Stimulated activated CD4-positive, alpha-beta T cell treated with anti-CD3 and anti-CD28 coated beads, Interleukin-1b, Interleukin-23, amount 100 ng/mL, for 48 hours (primary cell): ENCODE measurements at places on chromosomes 1 and 21.

DNA sequence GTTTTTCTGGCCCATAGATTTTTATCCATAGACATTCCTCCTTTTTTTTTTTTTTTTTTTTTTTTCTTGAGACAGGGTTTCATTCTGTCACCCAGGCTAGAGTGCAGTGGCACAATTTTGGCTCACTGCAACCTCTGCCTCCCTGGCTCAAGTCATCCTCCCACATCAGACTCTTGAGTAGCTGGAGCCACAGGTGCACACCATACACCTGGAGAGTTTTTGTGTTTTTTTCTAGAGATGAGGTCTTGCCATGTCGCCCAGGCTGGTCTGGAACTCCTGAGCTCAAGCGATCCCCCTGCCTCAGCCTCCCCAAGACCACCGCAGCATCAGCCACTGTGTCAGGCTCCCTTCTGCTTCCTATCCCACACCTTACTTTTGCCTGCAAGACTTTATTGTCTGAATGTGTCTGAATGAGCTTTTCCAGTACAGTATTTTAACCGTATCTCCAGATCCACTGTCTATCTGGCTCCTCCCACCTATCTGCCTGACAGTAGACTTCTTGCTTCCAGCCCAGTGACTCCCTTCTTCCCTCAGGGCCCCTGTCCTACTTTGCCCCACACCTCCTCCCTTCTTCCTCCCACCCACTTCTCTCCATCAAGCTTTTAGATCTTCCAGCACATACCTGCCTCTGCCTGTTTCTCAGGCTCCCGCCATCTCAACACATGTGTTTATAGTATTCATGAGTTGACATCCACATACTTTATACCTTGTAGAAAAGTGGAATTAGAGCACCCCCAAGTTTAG lies 6.1 kb downstream of the C1orf21 start:
- no peak for DNase-seq

GRCh38 chr1:59686574-59686973 lies 128.2 kb upstream of the HOOK1 start:
- DNase-seq, result no peak

- no peak for DNase-seq
Observed at GRCh38 chr1:208176649-208177048, 67.5 kb downstream of the PLXNA2 start.

DNA sequence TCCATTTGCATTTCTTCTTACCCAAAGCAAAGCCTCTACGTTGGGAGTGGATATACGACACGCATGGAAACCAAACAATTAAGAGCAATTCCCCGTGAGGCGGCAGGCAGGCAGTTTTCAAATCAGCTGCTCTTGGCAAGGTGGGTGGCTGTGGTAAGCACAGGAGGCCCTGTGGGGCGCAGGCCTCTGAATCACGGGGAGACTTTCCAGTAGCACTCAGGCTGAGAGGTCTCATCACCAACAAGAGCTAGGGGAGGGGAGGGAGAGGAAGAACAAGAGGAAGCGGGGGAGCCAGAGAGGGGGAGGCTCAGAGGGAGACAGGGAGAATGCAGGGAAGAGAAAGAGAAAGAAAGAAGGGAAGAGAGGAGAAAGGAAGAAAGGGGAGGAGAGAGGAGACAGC lies 56.4 kb downstream of the MT1HL1 start:
- DNase-seq, result peak; percentile 28

GRCh38 chr1:40789661-40790430 lies 6.3 kb downstream of the KCNQ4 start:
- DNase-seq, result no peak

- DNase-seq, result no peak
Observed at GRCh38 chr1:68270951-68271350, 38.6 kb upstream of the WLS start.

- DNase-seq, result no peak
Observed at GRCh38 chr1:226401355-226402303, 6.3 kb downstream of the PARP1 start.

GRCh38 chr1:222046684-222047263 lies 304.9 kb upstream of the DUSP10 start:
- DNase-seq, result no peak

GRCh38 chr21:20968391-20968790 lies 29.8 kb upstream of the NCAM2 start:
- no peak for DNase-seq

DNA sequence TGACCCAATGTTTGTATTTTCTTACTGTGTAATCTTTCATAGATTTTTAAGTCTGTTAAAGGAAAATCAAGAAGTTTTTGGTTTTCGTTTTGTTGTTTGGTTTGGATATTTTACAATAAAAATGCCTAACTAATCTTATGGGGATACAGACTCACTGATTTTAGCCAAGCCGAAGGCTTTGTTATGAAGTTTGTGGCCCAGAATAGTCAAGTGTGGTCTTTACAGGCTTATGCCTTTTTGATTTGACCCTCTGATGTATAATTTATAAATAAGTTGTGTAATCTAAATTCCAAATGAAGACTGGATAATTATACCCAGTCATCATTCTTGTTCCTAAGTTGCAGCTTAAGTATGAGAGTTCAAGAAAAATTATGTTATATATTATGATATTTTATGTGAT lies 739.3 kb downstream of the ADGRL2 start:
- no peak for DNase-seq

GRCh38 chr1:198638894-198639635 lies at the start of gene PTPRC:
Gene PTPRC (plus strand): TSS chr1:198639040. CDS start chr1:198639269, 229 bp downstream.
- DNase-seq, result no peak

DNA sequence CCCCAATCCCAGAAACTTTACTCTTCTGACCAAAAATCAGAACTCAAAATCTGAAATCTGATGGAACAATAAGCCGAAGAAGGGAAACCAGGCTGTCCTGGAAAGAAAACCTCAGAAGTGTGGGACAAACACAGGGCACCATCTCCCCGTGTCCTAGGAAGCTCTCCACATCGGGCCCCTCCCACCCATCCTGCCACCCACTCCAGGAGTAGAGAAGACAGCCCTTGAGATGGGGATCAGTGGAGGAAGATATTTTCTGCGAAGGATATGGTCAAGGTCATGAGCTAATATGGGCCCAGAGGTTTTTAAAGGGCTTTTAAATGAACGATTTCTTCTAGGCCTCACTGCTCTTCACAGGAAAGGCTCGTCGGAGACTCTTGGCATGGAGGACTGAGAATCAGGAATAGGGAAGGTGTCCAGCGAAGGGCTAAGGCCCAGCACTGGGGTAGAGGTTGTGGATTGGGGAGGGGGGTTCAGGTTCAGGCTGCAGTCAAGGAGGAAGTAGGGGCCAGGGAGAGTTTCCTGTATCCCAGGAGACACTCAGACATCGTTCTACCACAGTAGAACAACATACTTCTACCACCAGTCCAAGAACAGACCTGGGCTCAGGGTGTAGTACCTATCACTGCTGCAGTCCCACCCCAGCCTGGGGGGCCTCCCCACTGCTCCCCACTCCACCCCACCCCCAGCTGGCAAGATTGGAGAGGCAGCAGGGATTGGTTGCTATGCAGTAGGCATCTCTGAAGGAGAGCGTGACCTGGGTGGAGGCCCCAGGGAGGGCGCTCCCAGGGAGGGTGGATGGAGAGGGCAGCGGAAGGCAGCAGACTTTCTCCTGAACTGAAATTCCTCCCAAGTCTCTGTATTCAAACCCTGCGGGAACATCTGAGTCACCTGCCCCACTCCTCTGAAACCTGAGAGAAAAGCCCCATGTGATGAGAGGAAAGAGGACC lies 1.2 kb upstream of the S100A5 start:
- DNase-seq, result no peak

GRCh38 chr1:75492011-75492410 lies 118.9 kb downstream of the SLC44A5 start:
- no peak for DNase-seq

DNA sequence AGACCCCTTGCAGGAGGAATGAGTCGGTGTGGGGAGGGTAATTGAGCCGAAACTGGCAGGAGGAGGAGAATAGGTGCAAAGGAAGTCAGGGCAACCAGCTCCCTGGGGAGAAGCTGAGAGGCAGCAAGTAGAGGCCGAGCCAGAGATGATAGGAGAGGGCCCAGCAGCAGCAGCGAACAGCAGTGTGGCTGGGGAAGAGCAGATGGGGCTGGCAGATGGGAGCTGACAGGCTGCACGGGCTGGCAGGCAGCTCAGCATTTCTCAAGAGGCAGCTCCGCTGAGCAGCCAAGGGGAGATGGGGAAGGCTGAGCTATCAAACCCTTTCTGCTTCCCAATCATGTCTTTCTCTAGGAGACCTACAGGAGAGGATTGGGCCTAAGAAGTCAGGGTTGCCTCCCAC lies 158.2 kb downstream of the TRIM33 start:
- no peak for DNase-seq

DNA sequence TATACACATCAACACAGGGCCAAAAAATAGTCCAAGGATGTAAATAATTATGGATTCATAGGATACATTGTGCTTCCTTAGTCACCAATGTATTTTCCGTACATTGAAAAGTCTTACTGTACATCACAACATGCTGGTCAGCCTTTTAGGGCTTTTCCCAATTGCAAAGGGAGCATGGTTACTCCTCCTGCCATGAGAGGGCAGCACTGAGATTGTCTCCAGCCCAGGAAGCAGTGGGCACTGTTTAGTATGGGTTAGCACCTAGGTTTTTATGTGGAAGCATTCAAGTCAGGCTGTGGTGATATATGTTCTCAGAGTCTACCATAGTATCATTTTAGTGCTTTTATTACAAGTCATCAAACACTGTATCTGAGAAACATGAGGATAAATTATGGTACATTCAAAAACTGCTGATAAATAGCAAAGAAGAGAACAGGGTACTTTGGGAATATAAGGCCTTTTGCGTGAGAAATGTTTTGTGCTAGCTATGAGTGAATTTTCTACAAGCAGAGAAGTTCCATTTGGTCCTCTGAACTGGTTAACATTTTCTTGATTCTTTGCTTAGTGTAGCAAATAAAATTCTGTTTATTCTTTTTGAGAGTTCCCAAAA lies 34.0 kb downstream of the ST6GALNAC5 start:
- DNase-seq, result peak; percentile 18

DNA sequence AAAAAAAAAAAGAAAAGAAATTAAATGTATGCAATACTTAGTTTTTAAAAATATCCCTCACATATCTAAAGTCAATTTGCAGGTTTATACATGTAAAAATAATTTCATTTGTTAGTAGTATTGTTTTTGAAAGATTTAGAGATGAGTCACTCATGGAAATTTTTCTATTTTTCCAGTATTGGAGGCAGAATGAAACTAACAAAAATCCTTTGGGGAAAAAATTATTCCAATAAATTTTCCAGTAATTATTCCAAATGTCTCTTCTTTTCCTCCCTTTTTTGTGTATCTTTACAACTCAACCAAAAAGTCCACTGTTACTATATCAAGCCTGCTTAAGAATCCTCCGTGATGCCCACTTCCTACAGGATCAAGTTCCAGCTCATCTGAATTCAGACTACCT lies 29.9 kb downstream of the MPZL1 start:
- no peak for DNase-seq

GRCh38 chr1:94876362-94876761 lies 50.5 kb downstream of the CNN3 start:
- no peak for DNase-seq

DNA sequence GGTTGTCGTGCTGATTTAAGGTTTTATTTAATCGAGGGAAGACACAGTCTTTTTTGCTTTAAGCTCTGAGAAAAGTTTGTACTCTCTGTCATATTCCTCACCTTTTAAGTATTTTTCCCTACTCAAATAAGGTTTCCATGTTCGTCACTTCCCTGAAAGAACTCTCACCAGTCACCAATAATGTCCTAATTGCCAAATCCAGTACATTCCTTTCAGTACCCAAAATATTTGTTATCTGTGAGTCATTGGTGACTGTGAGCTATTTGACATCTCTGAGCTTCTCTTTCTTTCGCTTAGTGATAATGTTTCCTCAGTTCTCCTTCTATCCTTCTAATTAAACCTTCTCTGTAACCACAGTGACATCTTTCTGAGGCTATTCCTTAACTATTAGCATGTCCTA lies 874.2 kb upstream of the ADGRL2 start:
- DNase-seq, result no peak

- DNase-seq, result no peak
Observed at GRCh38 chr1:145979746-145980456, 15.4 kb downstream of the POLR3GL start.

- DNase-seq, result no peak
Observed at GRCh38 chr1:54460351-54460750, 54.2 kb upstream of the SSBP3 start.

DNA sequence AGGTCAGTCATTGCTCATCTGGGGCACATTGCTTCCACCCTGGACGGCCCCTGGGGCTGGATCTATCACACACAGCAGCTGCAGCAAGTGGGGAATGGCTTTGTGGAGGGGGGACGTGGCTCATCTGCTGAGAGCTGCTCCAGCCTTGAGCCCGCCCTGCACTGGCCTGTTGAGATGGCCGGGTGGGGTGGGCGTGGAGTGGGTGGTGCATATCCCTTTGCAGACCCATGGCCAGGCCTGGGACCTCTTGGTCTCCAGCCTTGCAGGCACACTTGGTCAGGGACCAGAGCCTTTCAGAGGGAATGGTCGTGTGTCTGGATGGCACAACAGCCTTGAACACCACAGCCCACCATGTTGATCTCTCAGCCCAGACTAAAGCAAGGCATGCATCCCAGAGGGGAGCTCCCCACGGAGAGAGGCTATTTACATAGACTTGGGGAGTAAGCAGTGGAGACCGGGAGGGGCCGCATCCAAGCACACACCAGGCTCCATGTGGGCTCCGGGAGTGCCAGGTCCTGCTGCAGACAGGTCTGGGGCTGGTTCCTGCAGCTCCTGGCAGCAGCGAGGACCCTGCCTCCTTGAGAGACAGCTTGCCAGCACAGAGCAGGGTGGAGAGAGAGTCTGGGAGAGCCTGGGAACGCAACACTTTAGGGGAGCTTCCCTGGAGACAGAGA lies 52.8 kb upstream of the SELENON start:
- DNase-seq, result no peak

GRCh38 chr1:187276677-187277076 lies 447.9 kb downstream of the PLA2G4A start:
- DNase-seq, result no peak

DNA sequence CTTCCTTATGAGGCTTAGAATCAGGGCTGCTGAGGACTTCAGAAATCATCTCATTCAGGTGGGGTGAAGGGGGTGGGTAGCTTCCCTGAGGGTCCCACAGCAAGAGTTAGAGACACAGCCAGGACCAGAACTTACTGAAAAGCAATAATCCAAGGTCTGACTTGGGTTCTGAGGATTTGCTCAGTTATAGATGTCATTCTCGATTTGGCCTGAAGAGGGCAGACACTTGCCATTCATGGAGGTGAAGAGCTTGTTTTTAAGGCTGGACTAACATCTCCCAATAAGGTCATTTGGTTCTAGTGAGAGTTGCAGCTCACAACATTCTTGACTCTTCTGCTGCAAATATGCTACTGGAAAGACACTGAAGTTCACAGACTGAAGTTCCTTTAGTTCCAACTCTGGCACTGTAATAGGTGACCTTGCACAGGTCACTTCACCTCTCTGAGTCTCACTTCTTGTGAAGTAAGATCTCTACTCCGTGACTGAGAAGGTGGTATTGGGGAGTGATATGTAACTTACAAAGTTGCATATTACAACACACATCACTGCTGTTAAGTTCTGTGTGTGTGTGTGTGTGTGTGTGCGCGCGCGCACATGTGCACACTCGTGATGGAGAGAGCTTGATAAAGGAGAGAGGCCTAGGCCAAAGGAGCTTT lies 69.8 kb upstream of the DIRAS3 start:
- peak; percentile 22 for DNase-seq
